ENCODE measurements at places on chromosomes 7 and 10.

DNA sequence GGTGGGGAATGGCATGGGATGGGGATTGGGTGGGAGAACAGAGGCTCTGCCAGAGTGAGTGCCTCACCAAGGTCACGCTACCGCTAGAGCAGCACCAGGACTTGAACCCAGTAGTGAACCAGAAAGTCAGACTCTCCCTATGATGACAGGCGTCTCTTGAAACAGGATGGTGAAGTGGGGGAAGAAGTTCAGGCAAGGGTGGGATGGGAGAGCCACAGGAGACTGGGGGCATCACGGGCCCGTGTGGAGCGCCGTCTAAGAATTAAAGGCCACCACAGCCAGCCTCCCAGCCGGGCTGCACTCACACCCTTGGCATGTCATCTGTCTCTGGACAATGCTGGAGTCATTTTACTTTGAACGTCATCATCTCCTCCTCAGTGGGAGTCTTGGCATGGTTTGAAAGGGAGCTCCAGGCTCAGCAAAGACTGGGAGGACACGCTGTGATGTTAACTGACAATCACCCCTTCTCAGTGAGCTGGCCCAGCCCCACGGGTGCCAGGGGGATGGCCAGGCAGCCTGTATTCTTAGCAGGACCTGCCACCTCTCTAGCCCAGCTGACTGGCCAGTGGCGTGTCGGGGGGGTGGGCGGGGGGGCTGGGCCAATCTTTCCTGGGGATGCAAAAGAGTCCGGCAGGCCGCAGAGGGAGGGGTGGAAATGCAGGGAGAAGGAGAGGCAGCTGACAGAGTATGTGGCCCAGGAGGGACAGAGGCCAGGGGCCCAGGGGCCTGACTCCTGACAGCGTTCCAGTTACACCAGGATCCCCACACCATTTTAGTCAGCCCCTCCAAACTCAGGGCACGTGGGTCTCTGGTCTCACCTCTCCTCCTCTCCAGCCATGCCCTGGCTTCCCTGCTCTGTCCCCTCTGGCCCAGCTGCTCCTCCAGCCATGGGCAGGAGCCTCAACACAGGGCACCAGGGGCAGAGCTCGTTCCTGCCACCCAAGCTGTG lies 96.2 kb downstream of the VOPP1 start:
- no peak for DNase-seq

GRCh38 chr10:69101451-69102095 lies 13.7 kb downstream of the SRGN start:
- DNase-seq = no peak

DNA sequence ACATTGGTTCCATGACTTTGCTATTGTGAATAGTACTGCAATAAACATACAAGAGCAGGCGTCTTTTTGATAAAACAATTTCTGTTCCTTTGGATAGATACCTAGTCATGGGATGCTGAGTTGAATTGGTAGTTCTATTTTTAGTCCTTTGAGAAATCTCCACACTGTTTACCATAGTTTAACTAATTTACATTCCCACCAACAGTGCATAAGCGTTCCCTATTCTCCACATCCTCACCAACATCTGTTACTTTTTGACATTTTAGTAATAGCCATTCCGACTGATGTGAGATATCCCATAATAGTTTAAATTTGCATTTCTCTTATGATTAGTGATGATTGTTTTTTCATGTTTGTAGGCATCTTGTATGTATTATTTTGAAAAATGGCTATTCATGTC lies 707.0 kb downstream of the SORCS1 start:
- no peak for DNase-seq

DNA sequence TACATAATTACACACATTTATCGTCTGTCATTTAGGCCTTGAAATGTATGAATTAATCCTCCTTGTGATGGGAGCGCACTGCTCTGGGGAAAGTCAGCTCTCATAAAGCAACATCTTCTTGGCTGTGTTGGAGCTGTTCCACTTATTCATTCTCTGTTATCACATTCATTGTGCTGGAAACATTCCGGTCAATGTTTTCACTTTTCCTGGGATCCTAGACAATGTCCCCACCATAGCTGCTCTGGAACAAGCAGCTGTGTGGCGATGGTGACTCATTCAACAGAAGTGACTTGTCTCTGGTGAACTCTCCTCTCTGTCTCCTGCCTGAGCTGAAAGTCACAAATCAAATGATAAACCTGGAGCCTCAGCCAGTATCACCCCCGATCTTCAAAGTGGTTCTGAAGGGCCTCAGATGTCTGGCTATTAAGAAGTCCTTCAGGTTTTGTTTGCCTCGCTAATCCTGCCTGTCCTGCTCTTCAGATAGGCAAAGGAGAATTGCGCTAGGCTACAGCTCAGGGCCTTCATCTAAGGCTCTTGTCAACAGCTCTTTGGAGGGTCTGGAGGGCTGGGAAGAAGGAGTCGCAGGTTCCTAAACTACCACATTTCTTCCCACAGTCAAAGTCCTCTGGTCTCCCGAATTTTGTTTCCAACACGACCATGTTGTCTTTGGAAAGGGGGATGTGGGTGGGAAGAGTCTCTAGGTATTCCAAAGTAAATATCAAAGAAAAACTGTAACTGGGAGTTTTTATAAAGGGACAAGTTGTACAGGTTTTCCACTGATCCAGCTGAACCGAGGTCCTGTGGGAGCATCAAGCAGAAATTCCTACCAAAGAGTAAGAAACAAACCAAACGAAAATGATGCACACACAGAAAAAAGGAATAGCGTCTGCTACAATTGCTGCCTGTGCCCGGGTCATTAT lies 29.3 kb downstream of the KLF6 start:
- DNase-seq = no peak

- DNase-seq = no peak
Measured at GRCh38 chr10:126459032-126459831, 71.0 kb upstream of the ADAM12 start.

GRCh38 chr7:155580367-155580766 lies 34.0 kb upstream of the CNPY1 start:
- no peak for DNase-seq
